ENCODE measurements at places on chromosomes 1 and 21. TPM values are rescaled to one million over a fixed set of nuclear protein-coding genes. Genes with fewer than 3 reads are reported as not detected.

- DNase-seq = peak; percentile 80
Observed at GRCh38 chr1:27528818-27529703, 39.1 kb upstream of the WASF2 start.

Gene DMRTA2
- 0.18 TPM for total RNA-seq

Gene C1orf94
- total RNA-seq = not detected

DNA sequence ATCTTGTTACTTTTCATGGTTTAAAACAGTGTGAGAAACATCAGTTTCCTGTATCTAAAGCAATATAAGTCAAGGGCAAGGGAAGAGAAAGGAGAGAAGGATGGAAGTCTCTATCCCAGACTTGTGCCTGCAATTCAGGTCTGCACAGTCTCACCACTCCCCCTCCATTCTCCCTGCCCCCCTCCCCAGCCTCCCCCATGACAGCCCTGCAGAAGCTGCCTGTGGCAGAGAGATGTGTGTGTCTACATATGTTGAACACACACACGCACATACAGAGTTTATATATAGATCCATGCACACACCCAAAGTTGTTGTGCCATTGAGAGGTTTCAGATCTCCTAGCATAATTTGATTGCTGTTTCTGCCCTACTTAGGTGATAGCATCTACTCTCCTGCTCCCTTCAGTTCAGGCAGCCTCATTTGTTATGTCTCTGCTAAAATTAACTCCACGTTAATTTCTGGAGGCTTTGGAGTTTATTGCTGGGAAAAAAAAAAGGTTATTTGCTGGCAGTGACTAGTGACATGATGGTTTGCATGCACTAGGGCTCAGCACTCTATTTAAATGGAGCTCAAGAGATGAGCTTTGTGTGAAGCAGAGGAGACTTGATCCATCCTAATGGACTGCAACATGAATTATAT lies 124.9 kb upstream of the SMYD2 start:
- no peak for DNase-seq

GRCh38 chr1:157597959-157598667 lies at the start of gene FCRL4:
FCRL4 (minus strand) TSS chr1:157598085; CDS start chr1:157597944, 141 bp downstream.
- no peak for DNase-seq

Gene GNAT2
- 0.18 TPM for total RNA-seq

DNA sequence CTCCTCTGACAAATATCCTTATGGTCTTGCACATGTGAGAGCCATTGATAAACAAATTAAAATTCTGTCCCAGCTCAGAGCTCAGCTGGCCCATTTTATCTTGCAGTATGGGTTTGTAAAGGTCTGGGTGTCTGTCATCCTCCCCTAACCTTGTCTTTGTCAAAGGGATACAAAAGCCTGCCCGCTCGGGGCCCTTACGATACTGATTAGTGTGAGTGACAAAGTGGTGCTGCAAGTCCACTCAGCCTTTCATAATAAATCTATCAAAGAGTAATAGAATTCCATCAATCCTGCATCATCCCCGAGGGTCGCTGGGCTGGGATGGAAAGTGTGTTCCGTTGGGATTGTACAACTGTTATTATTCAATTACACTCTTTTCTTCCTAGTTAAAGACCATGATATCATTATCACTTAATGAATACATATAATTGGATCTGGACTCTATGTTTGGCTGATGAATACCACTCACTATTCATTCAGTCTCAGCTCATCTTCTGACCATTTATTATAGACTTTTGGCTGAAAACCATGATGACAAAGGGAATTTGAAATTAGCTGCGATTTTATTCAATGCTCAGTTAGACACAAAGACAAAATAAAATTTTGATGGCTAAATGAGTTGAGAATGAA lies 122.5 kb upstream of the FOXD3 start:
- no peak for DNase-seq

Gene TNFSF4
- total RNA-seq = 0.49 TPM

Gene PACC1
- 5.1 TPM for total RNA-seq

DNA sequence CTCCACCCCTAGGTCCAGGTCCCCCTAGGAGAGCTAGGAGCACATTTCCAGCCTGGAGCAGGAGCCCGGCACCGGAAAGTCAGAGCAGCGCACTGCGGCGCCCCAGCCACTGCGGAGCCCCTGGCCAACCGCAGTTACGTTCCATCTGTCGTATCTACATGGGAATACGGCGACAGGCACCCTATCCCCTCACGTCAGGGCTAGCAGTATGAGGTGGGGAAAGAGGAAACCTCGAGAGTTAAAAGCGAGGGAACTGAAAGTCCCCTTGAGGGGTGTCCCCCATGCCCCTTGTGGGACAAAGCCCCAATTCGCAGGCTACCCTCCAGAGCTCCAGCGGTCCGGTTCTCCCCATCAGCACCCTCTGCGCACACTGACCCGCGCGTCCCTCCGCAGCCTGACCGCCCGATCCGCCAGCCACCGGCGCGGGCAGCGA lies 995 bp downstream of the COLGALT2 start:
- DNase-seq = no peak

DNA sequence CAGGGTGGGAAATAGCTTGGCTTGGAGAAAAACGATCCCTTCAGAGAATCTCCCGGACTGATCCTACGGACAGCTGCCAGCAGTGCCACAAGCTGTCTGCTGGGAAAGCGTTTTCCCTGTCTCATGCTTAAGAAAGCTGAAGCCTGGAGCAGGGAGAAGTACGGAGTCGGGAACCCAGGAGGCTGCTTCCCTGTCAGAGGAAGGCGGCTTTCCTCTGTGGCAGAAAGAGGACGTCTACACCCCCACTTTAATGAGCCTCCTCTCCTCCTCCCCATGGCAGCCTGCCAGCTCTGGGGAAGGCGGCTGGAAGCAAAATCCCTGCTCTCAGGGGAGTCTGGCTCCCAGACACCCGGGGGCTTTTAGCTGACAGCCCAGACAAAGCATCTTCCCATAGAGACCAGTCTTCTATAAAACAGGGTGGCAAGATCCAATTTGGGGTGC lies 7.3 kb downstream of the KIF21B start:
- no peak for DNase-seq

DNA sequence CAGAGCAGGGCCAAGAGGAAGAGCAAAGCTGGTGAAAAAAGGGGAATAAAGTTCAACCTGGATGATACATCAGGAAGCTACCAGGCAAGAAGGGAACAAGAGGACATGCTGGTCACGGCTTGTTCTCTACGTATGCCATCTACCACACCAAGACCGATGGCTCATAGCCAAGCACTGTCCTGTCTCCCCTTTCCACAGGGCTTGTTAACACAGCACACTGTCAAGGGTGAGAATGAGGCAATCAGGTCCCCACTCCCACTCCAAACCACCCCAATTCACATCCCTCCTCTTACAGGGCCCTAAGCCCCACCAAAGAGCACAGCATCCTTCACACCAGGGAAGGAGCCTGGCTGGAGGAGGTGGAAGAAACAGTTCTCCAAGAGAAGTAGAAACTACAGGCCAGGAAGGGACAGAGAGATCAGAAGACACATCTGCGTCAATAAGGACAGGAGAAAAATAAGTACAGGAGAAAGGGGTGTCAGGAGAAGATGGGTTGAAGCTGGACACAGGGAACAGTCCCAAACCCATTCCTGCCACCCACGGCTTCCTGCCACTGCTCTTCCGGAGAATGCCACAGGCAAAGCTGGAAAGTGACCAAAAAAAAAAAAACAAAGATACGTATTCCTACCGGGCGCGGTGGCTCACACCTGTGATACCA lies 923 bp upstream of the SHC1 start:
- DNase-seq = no peak

Gene SLC45A1
- 2.0 TPM for total RNA-seq

DNA sequence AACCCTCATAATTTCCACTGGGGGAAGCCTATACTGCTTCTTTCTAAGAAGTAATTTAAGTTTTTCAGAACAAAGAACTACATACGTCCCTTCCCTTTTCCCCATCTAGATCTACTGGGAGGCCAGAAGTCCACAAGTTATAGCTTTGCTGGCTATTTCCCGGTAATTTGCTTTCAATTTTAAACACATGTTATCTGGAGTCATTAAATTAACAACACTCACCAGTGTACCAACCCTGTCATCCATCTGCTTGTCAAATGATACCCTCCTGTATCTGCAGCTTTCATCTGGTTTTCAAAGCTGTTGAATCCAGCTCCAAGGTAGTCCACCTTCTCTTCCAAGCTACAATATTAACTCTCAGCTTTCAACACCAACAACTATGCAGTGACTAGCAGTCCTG lies 466.7 kb upstream of the PKN2 start:
- DNase-seq = no peak

Gene HSD3B2
- total RNA-seq = not detected

- no peak for DNase-seq
Observed at GRCh38 chr21:17779496-17779895, 39.7 kb downstream of the C21orf91 start.

DNA sequence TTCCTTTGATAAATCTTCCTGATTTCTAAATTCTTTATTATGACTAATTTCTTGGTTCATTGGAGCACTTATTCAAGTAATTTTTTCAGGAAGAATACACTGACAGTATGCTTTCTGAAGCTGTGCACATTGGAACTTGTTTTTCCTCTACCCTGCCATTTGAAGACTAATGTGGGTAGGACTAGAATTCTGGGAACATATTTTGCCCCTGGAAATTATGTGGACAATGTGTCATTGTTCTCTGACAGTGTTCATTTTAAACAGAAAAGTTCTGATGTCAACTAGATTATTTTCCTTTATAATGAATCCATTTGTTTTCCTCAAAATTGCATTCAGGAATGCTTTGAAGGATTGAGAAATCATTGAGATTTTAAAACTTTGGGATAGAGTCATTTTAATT lies 34.8 kb upstream of the ST6GALNAC5 start:
- no peak for DNase-seq

DNA sequence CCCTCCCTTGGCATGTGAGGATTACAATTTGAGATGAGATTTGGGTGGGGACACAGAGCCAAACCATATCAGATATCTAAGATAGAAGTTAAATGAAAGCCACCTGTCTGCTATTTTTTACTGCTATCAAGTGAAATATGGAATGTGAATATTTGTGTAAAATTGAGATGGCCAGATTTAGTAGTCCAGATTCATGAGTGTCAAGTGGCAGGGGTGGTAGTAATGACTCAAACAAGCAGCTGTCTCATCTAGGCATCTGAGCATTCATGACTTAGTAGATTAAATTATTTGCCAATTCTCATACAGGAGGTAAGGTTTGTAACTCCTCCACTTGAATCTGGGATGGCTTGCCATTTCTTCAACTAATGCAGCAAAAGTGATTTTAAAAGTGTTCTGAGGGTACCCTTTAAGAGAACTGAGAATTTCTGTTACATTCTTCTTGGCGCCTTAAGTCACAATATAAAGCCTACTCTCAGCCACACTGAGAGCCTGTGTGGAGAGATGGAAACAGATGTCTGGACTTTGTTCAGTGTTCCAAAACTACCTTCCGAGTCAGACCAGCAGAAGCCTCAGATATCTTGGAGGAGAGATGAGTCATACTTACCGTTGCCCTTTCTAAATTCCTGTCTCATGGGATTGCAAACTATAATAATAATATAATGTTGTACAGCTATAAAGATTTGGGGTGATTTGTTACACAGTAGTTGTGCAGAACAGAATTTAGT lies 1065.6 kb upstream of the TMPRSS15 start:
- DNase-seq = no peak

DNA sequence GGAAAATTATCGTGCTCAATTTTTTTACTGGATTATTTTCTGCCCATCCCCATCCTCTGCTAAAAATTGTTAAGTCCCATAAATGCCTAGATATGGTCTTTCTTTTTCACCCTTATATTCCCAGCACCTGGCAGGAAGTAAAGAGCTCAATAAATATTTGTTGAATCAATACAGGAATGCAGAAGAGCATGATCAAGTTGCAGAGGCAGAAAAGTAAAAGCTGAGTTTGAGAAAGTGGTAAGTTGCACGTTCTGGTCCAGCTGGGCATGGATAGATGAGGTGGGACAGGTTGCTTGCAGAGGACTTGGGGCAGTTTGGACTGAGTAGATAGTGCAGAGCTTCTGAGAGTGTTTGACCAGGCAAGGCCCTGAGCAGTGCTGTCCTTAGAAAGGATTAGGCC lies 40.1 kb downstream of the ZNF281 start:
- DNase-seq = no peak

Gene OR14K1
- not detected for total RNA-seq

Gene LRRC39
- total RNA-seq = 3.7 TPM

DNA sequence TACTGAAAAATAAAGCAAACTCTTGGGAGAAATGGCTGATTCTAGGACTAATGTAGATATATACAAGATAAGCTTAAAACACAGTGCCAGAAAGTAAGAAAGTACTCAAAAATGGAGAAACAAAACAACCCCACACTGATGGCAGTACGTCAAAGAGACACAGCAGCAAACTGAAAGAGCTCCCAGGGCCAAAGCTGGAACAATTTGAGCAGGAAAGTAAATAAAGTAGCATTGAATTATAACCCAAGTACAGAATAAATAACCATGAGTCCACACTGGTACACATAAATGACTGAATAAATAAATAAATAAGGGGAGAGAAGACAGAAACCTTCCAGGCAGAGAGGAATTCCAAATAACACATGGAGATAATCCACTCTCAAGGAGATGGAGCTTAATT lies 120.9 kb downstream of the GLUL start:
- no peak for DNase-seq

DNA sequence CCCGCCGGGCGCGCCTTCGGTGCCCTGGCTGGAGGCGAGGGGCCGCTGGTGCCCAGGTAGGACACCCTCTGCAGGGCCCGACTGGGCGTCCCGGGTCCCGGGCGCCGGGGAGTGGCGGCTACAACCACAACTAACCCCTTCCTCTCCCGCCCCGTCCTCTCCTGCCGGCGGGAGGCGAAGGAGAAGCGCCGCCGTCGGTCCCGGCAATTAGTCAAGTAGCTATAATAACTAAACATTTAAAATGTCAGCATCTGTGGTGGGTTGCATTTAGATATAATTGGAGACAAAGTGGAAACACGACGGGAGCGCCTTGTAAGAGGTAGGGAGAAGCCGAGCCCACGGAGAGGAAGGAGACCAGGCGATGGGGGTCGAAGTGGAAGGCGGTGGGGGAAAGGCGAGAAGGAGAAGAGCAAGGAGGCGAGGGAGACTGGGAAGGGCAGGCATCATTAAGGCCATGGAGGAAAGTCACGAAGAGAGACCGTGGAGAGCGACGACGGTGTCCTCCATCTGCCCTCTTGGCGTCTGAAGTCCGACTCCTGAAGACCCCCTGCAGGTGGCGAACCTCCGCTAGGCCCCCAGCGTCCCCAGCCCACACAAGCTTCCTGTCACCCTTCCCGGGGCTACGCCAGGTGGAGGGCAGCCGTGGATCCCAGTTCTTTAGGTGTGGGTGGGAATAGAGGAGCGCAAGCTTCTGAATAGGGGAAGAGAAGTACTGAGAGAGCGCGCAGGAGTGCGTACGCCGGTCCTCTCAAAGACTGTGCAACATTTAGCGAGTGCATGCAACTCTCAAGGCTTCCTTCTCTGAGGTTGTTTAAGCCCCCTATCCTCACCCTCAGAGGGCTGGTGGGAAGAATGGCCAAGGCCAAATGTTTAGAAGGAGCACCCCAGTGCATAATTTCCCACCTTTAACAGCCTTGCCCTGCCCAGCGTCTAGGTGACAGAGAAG lies 1.6 kb downstream of the CNIH3 start:
- DNase-seq = peak; percentile 52

Gene GJC2
- 2.0 TPM for total RNA-seq

DNA sequence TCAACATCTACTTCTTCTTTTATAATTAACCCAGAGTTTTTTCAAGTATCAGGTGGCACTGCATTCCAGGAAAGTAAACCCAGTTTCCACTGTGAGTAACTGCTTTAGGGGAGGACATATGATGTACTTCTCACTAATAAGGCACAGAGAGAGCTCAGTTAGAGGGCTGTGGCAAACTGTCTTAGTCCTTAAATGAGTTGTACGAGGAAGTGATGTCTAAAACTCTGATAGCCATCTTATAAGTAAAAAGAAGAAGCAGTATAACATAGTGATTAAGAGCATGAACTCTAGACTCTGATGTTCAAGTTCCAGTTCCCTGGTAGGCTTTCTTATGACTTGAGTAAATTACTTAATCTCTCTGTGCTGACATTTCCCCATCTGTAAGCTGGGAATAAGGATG lies 58.7 kb upstream of the PTGS2 start:
- no peak for DNase-seq

Data from fibroblast of the aortic adventitia (primary cell).